ENCODE measurements at places on chromosomes 4 and X. TPM values are rescaled to one million over a fixed set of nuclear protein-coding genes. Genes with fewer than 3 reads are reported as not detected.

DNA sequence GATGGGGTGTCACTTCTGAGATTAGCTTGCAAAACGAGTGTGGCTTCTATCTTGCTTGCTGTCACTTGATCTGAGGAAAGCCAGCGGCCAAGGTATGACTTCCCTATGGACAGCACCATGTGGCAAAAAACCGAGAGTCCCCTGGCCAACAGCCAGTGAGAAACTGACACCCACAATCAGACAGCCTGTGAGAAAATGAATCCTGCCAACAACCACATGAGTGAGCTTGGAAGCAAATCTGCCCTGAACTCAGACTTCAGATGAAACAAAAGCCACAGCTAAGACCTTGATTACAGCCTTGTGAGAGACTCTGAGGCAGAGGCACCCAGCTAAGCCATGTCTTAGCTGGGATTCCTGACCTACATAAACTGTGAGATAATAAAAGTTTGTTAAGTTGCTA, 45.5 kb downstream of the PPP1R2C start:
- DNase-seq, result no peak

FDCSP gene
- not detected for polyA plus RNA-seq

DNA sequence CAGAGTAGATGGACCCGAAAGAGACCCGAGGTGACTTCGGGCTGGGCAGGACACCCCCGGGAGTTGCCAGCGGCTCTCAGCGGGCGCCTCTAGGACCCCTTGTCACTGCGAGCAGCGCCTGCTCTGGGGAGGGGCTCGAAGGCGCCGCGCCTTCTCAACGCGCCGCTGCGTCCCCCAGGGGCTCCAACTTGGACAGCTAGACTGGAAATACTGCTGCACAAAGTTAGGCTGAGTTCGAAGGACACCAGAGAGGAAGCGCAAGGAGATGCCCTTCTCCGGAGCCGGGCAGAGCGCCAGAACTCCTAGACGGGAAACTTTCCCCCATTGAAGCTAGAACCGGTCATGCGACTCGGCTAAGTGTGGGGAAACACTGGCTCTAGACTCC, 493 bp upstream of the KCNIP4 start:
- DNase-seq, result no peak

COL4A6 gene
- not detected for polyA plus RNA-seq

DCAF4L1 gene
- 0.32 TPM for polyA plus RNA-seq

GRCh38 chr4:3193531-3194203, 55.3 kb upstream of the MSANTD1 start:
- DNase-seq, result no peak

DNA sequence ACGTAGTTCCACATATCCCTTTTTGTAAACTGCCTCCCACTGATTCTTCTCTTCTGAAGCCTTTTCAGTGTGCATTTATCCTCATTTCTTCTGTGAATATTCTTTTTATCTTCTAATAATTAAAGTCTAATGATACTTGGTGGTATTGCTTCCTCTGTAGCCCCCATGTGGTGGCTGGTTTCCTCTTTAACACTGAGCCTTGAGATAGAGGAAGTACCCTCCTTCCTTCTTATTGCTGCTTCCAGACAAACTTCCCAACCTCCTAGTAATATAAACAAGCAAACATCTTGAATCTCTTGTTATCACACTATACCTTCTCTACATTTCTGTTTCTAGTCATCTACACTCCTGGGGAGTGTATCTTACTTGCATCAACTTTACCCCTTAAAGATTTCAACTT, 310.5 kb upstream of the GIMD1 start:
- no peak for DNase-seq

DNA sequence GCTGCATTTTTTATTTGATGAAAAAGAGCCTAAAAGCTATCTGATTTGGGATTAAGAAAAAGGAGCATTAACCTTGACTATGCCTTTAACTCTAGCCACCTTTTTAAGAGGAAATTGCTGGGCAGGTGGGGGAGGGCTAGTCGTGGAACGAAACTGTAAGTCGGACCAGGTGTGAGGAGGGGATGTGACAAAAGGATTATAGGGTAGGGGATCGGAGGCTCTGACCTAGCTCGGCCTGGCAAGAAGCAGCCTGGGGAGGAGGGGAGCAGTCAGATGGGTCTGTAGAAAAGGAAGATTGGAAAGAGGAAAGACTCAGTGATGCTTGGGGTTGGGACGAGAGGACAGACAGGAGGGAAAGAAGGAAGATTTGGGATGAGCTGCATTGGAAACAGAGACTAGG, 21.1 kb upstream of the SPCS3 start:
- DNase-seq, result no peak

EDNRA gene
- polyA plus RNA-seq, result not detected

DNA sequence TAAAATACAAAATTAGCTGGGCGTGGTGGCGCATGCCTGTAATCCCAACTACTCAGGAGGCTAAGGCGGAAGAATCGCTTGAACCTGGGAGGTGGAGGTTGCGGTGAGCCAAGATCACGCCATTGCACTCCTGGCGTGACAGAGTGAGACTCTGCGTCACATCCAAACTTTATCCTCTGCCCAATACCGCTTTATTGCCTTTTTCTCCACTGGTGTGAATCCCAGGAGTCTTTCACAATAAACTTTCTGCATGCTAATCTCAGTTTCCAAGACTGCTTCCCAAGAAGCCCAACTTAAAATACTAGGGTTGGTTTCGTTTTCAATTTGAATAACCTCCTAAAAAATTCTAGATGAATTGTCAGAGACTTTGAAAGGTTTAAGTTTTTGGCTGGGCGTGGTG, 27.2 kb upstream of the DHX15 start:
- no peak for DNase-seq

- DNase-seq, result no peak
Measured at GRCh38 chr4:112908511-112908910, 140.9 kb upstream of the ANK2 start.

DNA sequence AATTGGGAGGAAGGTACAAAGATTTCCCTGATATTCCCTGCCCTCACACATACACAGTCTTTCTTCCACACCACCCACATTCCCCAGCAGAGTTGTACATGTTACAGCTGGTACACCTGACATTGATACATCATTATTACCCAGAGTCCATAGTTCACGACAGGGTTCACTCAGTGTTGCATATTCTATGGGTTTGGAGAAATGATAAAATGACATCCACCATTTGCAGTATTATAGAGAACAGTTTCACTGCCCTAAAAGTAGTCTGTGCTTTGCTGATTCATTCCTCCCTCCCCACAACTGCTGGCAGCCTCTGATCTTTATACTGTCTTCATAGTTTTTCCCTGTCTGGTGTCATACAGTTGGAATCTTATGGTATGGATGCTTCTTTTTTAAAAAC, 15.0 kb downstream of the AGA start:
- DNase-seq, result no peak

DNA sequence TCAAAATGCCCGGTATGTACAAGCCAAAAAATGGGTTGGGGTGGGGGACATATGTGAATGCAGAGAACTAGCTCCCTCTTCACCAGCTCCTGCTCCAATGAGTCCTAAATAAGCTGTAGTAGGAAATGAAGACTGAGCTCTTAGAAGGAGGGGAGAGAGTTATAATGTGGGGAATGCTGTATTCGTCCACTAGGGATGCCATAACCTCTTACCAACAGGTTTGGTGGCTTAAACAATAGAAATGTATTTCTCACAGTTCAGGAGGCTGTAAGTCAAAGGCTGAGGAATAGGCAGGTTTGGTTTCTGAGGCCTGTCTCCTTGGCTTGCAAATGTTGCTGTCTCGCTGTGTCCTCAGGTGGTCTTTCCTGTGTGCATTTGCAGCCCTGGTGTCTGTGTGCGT, 4.4 kb upstream of the INPP4B start:
- no peak for DNase-seq

- no peak for DNase-seq
Measured at GRCh38 chr4:57249083-57249482, 138.9 kb upstream of the IGFBP7 start.

DGAT2L6 gene
- polyA plus RNA-seq, result not detected
